PC-3 (cell line): ENCODE measurements at places on chromosomes 1 and 21. TPM values are rescaled to one million over a fixed set of nuclear protein-coding genes. Genes with fewer than 3 reads are reported as not detected.

- DNase-seq, result no peak
Observed at GRCh38 chr1:234586304-234586703, 23.7 kb downstream of the IRF2BP2 start.

GRCh38 chr1:155242805-155243358 lies 12.4 kb downstream of the ENTREP3 start:
- no peak for DNase-seq

TMEM79 gene
- 8.1 and 11.2 TPM in 2 replicates for total RNA-seq

LAPTM5 gene
- total RNA-seq, result not detected in 2 replicates

STXBP3 gene
- total RNA-seq, result 14.8 and 17.2 TPM in 2 replicates

GRCh38 chr1:64654519-64655341 lies 90.1 kb upstream of the RAVER2 start:
- no peak for DNase-seq

AK4 gene
- 70.4 and 98.9 TPM in 2 replicates for total RNA-seq

GRCh38 chr1:167905671-167906070 lies 8.3 kb downstream of the ADCY10 start:
- DNase-seq, result no peak

COL6A1 gene
- total RNA-seq, result 487 and 628 TPM in 2 replicates
